AG20443 (cell line): ENCODE measurements at places on chromosomes 4 and X.

GRCh38 chrX:124217304-124218251, 114.9 kb upstream of the TEX13D start:
- DNase-seq, result peak; percentile 35

DNA sequence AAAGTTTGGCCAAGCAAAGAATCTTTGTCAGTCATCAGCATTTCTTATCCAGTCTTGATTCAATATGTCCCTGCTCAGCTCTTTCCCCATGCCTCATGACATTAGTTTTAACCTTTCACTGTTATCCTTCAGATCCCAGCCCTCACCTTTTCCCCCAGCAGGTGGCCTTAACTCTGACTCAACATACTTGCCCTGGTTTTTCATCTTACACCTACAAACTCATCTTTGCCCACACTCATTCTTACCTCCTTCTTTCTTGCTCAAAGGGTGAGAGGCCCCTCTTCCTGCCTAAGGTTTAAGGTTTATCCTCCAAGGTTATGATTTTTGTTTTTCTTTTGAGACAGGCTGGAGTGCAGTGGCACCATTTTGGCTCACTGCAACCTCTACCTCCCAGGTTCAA, 10.6 kb upstream of the ANXA5 start:
- no peak for DNase-seq

DNA sequence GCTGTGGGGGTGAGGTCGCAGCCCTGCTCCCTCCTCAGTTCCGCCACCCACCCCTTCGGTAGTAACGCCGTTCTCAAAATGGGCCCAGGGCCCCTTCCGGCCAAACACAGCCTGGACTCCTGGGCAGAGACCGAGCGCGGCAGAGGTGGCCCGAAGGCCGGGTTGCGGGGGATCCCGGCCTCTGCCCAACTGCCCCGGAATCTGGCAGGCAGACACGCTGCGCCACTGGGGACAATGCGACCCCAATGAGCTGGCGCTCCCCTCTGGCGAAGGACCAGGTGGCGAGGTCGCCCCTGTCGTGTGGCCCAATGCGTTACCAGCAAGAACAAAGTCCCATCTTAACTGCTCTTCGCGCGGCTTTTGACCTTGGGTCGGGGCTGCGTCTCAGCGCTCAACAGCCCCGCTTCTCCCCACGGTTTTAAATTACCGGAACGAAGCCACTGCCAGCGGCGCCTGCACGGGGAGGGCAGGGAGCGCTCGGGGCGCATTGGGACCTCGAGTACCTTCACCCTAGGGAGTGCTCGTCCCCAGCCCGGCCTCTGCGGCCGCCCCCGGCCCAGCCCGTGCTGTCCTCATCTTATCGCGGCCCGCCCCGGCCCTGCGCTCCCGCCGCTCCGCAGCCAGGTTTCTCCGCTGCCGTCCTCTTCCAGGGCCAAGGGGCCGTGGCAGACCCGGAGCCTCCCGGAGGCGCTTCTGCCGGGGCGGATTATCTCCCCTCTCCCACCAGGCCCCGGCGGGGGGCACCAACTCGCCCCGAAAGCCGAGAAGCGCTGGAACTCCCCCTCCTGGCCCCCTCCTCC, 22.2 kb upstream of the HMX1 start:
- no peak for DNase-seq

DNA sequence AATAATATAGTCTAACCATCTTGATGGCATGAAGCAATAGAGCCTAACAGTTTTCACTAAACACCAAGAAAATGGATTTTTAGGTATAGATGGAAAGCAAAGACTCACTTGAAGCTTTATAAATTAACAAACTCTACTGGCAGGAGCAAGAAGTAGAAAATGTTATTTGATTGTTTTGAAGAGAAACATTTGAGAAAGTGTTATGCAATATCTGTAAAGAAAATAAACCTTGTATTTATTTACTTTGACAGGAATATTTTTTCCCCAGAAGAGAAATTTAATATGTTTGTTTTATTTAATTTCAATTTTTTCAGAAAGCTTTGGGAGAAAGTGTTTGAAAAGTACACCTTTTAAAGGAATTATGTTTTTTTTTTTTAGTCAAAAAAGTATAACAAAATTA, 139.0 kb downstream of the STIM2 start:
- no peak for DNase-seq

- no peak for DNase-seq
Measured at GRCh38 chr4:62135565-62136156, 935.5 kb downstream of the ADGRL3 start.

DNA sequence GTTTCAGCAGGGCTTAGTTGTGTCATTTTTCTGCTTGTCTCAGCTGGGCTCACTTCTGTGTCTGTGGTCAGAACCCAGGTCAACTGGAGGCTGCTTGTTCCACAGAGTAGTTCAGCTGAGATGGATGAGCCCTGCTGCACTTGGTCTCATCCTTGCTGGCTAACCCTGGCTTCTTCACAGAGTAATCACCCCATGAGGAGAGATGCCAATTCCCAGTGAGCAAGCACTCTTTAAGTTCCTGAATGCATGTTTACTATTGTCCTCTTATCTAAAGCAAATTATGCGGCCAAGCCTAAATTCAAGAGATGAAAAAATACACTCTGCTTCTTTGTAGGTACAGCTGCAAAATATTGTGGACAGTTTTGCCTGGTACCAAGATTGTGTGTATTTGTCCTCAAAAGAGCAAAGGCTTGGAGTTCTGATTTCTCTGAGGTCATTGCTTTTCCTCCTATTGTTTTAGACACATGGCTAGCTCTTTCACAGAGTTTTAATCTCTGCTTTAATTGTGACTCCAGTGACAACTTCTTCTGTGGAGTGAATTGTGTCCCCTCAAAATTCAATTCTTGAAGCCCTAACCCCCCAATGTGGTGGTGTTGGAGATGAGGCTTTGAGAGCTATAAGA, 236.6 kb upstream of the ANKRD50 start:
- DNase-seq, result peak; percentile 22

GRCh38 chr4:33386764-33387163, 2666.6 kb downstream of the PCDH7 start:
- DNase-seq, result no peak

DNA sequence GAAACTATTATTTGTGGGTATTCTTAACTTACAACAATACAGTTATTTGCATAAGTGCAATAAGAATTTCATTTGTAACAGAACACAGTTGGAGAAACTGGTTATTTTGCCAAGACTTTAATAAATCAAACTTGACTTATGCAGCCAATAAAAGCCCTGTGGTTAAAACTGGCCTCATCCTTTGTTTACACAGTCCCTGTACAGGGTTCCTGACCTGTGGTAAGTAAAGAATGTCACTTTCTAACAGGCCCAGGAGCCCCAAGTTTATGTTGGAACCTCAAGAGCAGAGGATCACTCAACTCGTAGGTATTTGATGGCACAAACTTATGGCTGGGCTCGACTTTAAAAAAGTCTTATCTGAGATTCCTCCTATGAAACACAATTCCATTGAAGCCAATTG, 88.6 kb upstream of the PTCHD1 start:
- no peak for DNase-seq

DNA sequence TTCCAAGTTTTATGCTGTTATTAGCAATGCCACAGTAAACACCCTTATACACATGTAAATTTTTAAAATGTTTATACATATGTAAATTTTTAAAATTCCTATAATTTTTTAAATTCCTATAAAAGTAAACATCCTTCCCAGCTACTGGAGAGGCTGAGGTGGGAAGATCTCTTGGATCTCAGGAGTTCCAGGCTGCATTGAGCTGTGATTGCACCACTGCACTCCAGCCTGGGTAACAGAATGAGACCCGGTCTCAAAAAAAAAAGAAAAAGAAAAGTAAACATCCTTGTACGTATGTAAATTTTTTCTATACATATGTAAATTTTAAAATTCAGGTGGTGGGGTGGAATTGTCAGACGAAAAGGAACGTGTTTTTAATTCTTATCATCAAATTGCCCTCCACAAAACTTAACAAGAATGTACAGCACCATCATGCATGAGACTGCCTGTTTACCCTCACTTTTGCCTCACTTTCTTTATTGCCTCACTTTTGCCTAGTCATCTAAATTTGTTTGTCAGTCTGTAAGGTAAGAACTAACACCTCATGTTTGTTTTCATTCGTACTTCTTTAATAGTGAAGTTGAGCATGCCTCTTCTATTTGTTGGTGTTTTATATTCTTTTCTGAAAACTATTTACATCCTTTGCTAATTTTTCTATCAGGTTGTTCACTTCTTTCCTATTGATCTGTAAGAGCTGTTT, 8.0 kb downstream of the SLC7A3 start:
- no peak for DNase-seq

- DNase-seq, result peak; percentile 79
Measured at GRCh38 chr4:3203971-3204431, 45.0 kb upstream of the MSANTD1 start.

DNA sequence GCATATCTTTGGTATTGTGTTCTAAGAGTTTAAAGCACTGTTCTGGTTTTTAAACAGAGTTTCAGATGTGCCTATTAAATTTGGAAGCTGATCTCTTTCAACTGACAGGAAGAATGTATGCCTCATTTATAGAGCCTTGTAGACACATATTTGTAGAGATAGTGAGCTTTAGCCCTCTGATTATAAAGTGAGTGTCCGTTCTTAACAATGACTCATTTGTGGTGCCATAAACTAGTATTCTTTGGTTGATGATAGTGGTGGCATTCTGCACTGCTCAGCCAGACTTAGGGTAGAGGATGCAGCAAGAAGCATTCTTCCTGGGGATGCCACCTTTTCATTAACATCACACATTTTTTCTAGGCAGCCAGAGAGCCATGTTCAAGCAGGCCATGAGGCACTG, 121.7 kb downstream of the TLL1 start:
- DNase-seq, result no peak

DNA sequence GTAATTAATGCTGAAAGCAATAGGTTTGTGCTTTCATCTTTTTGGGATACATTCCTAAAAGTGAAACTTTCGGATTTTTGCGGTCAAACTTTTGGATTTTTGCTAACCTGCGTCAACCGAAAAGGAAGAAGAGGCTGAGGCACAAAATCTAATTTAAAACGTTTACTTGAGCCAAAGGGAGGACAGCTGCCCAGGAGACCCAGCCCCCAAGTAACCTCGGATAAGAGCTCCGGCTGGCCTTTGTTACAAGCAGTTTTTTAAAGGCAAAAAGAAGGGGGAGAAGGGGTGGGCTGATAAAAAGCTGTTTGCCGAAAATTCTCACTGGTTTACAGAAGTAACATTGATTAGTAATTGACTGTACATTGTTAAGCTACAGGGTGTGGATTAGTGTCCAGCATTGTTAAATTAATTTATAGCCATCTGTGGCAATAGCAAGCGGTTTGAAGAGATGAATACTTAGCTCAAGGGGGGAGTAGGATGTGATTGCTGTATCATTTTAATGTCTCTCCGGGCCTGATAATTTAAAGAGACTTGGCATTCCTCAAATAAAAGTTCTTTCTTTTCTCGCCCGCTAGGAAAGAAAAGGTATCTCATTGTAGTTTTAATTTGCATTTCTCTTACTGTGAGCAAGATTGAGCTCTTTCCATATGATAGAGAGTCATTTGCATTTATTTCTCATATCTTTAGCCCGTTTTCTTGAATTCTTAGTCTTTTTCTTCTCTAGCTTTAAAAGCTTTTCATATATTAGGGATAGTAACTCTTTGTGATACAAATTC, 59.1 kb upstream of the USP9X start:
- no peak for DNase-seq

GRCh38 chrX:4932790-4933189, 1219.3 kb upstream of the PRKX start:
- DNase-seq, result no peak

GRCh38 chr4:93740890-93741289, 87.7 kb upstream of the ATOH1 start:
- no peak for DNase-seq

GRCh38 chrX:63746278-63746677, 38.7 kb downstream of the ARHGEF9 start:
- DNase-seq, result no peak
